Cardiac muscle cell (in vitro differentiated cells and primary cell): ENCODE measurements at places on chromosomes 6 and 20. TPM values are rescaled to one million over a fixed set of nuclear protein-coding genes. Genes with fewer than 3 reads are reported as not detected.
A peak's percentile ranks its signal among the peaks of the same experiment; 100 is the strongest.

The PTCRA gene
- polyA plus RNA-seq, result not detected in 2 replicates

The COX4I2 gene
- 0.81 and 0.97 TPM in 2 replicates for polyA plus RNA-seq

The PRELID3B gene
- polyA plus RNA-seq, result 30.0 and 39.5 TPM in 2 replicates

The SPATA25 gene
- 6.6 and 7.4 TPM in 2 replicates for polyA plus RNA-seq

GRCh38 chr20:38108438-38108985, 56.6 kb downstream of the TGM2 start:
- DNase-seq, result peak; percentile 32

- no peak for DNase-seq
Measured at GRCh38 chr6:32387589-32388340, 16.1 kb upstream of the TSBP1 start.

GRCh38 chr6:31162463-31163165, 4.2 kb downstream of the TCF19 start:
- no peak for DNase-seq

DNA sequence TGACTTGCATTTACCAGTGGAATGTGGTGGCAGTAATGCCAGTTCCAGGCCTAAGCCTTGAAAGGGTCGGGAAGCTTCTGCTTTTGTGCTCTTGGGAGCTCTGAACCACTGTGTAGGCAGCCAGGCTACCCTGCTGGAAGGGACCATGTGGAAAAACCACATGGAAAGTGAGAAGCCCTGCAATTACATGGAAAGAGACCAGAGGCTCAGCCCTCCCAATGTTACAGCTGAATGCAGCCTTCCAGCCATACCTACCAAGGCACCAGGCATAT, 14.9 kb upstream of the KCNB1 start:
- no peak for DNase-seq

- peak; percentile 95 for DNase-seq
Measured at GRCh38 chr6:148565930-148566663, 180.7 kb upstream of the UST start.

DNA sequence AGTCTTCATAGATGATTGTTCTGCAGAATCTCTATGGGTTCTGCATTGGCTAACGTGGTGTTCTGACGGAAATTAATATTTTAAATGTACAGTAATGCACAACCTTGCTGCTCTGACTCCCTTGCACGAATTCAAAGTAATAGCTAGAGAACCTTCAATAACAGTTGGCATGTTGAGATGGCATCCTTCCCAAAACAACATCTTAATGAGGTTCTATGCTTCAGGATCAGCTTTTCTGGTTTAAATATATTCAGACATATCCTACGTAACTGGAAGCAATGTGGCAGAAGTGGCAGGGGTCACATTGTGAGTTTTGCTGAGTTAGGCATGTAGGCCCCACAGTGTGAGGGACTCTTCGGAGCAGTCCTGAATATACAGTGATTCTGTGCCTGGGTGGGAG, 25.7 kb downstream of the DSE start:
- DNase-seq, result no peak

GRCh38 chr6:149513915-149514314, 29.1 kb upstream of the ZC3H12D start:
- DNase-seq, result peak; percentile 23

- no peak for DNase-seq
Measured at GRCh38 chr6:151478670-151479069, 15.1 kb upstream of the CCDC170 start.

- peak; percentile 85 for DNase-seq
Measured at GRCh38 chr20:7924692-7925091, 15.6 kb downstream of the HAO1 start.

DNA sequence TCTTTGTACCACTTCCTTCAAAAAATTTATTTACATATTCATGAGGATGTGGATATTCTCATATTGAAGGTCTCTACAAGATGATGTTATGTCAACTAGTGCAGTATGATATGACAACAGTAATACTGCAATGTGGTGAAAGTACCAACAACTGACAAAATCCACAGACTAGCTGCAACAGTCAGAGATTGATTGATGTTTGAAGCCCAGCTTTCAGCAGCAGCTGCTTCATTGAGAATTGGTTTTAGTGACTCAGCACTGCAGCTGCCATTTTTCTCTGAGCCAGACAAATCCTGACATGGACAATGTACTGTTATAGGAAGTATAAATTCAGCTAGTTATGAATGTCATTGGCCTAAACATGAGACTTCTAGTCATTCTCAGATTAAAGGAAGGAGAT, 53.8 kb downstream of the PKIB start:
- DNase-seq, result no peak

GRCh38 chr6:4912559-4912958, 91.3 kb downstream of the RPP40 start:
- DNase-seq, result no peak

- DNase-seq, result no peak
Measured at GRCh38 chr6:158500016-158500735, 59.7 kb upstream of the TMEM181 start.
